Smooth muscle cell of the umbilical artery (primary cell): ENCODE measurements at places on chromosomes 3 and 15. TPM values are rescaled to one million over a fixed set of nuclear protein-coding genes. Genes with fewer than 3 reads are reported as not detected.

Gene ITIH1
- total RNA-seq = not detected in 2 replicates

Gene KLF15
- total RNA-seq = 0.59 TPM in 1 of 2 replicates, not detected in the other

Gene ALPK3
- 0.89 and 9.8 TPM in 2 replicates for total RNA-seq

Gene NUSAP1
- 4.5 and 40.2 TPM in 2 replicates for total RNA-seq

Gene GRK7
- total RNA-seq = 0.05 TPM in 1 of 2 replicates, not detected in the other
